ENCODE measurements at places on chromosomes 5 and 9. TPM values are rescaled to one million over a fixed set of nuclear protein-coding genes. Genes with fewer than 3 reads are reported as not detected.

GRCh38 chr9:74949859-74950855, 2.6 kb downstream of the C9orf40 start:
- DNase-seq, result no peak

Gene GFRA3
- polyA plus RNA-seq, result 2.7 TPM

Gene ENHO
- polyA plus RNA-seq, result 1.5 TPM

DNA sequence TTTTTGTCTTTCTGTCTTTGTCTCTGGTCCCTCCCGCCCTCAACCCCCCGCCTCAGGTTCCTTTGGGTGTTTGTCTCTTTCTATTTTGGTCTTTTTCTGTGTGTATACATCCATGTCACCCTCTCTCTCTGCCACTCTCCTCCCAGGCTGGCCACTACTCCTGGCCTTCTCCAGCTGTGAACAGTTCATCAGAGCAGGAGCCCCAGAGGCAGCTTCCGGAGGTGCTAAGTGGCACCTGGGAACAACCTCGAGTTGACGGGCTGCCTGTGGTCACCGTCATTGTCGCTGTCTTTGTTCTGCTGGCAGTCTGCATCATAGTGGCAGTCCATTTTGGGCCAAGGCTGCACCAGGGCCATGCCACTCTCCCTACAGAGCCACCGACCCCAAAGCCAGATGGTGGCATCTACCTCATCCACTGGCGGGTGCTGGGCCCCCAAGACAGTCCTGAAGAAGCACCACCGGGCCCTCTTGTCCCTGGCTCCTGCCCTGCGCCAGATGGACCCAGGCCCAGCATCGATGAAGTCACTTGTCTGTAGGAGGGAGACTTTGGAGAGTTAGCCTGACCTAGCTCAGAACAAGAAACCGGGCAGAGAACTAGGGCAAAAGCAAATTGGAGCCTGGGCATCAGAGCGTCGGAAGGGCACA, 1.7 kb downstream of the SMIM33 start:
- DNase-seq, result no peak

Gene DRD1
- 0.04 TPM for polyA plus RNA-seq

DNA sequence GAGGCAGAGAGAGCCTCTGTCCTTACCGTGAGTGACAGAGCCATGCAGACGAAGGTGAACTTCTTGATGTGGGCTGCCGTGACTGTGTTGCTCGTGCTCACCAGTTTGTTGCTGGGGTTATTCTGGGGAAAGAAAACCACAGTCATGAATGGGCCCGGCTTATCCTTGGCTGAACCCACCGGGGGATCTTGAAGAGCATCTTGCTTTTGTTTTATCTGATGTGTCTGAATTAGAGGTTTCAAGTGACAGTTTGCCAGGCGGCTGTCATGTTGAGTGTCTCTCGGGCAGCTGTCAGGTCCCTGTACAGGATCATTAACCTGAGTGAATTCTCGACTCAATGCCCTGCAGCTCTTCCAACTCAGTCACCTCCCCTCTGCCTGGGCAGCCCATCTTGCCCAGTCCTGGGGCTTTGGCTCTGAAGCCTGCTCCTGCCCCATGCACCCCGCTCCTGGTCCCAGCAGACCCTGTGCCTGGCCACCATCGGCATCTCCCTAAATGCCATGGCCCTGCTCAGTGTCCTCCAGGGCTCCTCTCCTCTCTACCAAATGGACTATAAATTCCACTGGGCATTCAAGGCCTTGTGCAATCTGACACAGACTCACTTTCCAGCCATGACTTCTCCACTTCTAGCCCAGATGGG, 77.4 kb downstream of the OTULIN start:
- no peak for DNase-seq

DNA sequence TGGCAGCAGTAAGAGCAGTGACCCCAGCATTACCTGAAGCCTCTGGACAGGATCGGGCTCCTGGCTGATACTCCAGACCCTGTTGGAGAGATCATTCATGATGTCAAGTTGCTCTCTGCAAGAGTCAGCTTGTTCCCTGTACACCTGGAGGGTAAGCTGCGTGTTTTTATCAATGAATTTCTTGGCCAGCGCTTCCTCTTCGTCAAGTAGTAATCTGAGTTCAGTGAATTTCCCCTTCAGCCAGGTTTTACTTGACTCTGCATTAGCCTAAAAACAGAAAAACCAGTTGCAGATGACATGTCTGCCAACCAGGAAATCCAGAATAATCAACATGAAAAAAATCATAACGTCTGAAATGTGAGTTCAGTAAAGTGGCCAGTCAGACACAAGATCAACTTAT, 19.1 kb downstream of the TRIM14 start:
- DNase-seq, result no peak

Gene TAS2R1
- not detected for polyA plus RNA-seq

DNA sequence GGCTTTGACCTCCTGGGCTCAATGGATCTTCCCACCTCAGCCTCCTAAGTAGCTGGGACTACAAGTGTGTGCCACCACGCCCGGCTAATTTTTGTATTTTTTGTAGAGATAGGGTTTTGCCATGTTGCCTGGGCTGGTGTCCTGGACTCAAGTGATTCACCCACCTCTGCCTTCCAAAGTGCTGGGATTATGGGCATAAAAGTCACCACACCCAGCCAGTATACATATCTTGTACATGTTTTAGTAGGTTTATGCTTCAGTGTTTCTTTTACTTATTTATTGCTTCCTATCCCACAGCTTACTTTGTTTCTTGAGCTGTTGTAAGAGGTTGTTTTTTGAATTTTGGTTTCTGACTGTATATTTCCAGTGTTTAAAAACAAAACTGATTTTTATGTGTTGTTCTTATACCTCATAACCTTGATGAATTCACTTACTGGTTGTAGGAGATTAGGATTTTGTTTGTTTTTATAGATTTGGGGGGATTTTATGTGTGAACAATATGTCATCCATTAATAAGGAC, 12.9 kb downstream of the FBXW5 start:
- no peak for DNase-seq

Data from right renal pelvis (tissue), 4 donors.